Endothelial cell (in vitro differentiated cells): ENCODE measurements at places on chromosomes 16 and 17. TPM values are rescaled to one million over a fixed set of nuclear protein-coding genes. Genes with fewer than 3 reads are reported as not detected.
A peak's percentile ranks its signal among the peaks of the same experiment; 100 is the strongest.

- peaks cover 15% of the 10 kb centered on the region for H3K27me3 ChIP-seq
- peak overlapping the region; percentile 95 for H3K4me3 ChIP-seq
- peak; percentile 68 for DNase-seq
- H3K4me1 ChIP-seq, result peaks cover 54% of the 10 kb centered on the region
- H3K36me3 ChIP-seq, result peaks cover 8% of the 10 kb centered on the region
These were observed 1.1 kb downstream of the ANKRD11 start for GRCh38 chr16:89489040-89489897.

GRCh38 chr17:56314026-56314425 lies 160.8 kb downstream of the ANKFN1 start:
- H3K36me3 ChIP-seq, result no peaks in the 10 kb centered on the region
- no peak overlapping the region for H3K27ac ChIP-seq
- H3K27me3 ChIP-seq, result no peaks in the 10 kb centered on the region
- H3K4me3 ChIP-seq, result no peak overlapping the region

- H3K36me3 ChIP-seq, result peaks cover 6% of the 10 kb centered on the region
- DNase-seq, result no peak
- H3K4me1 ChIP-seq, result no peaks in the 10 kb centered on the region
- no peak overlapping the region for H3K27ac ChIP-seq
These were observed 144.4 kb downstream of the ZNF18 start for GRCh38 chr17:11852912-11853311.

- peaks cover 39% of the 10 kb centered on the region for H3K27me3 ChIP-seq
- H3K4me3 ChIP-seq, result peak overlapping the region; percentile 49
- DNase-seq, result no peak
- H3K27ac ChIP-seq, result no peak overlapping the region
- peaks cover 54% of the 10 kb centered on the region for H3K4me1 ChIP-seq
- H3K36me3 ChIP-seq, result peaks cover 16% of the 10 kb centered on the region
These were observed 15.8 kb downstream of the RAI1 start for GRCh38 chr17:17696882-17697633.

The PMFBP1 gene
- 0.38 TPM for total RNA-seq

The HOXB1 gene
- not detected for total RNA-seq
